Dermis microvascular lymphatic vessel endothelial cell (primary cell): ENCODE measurements at places on chromosomes 7 and 10. TPM values are rescaled to one million over a fixed set of nuclear protein-coding genes. Genes with fewer than 3 reads are reported as not detected.

DNA sequence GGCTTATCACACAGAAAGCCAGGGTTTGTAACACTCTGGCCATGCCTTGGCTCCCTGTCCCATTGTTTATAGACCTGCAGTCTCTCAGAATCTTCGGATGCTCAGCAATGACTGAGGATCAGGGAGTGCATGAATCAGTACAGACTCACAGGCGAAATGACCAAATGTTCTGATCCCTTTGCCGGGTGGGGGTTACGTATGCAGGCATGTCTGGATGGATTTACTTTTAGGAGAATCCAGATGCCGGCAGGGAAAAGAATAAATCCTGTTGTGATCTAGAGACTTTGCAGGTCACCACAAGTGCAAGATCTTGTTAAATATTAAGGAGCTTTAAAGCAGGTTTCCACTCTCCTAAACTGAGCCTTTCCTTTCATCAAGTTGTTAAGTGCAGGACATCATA lies 149.5 kb downstream of the SFMBT2 start:
- DNase-seq: no peak

- no peak for DNase-seq
These were observed 85.2 kb upstream of the INSIG1 start for GRCh38 chr7:155212301-155213015.

GRCh38 chr10:74333174-74333573 lies 182.2 kb downstream of the ADK start:
- DNase-seq: no peak

GRCh38 chr7:42344198-42344755 lies 107.3 kb upstream of the GLI3 start:
- DNase-seq: no peak

DNA sequence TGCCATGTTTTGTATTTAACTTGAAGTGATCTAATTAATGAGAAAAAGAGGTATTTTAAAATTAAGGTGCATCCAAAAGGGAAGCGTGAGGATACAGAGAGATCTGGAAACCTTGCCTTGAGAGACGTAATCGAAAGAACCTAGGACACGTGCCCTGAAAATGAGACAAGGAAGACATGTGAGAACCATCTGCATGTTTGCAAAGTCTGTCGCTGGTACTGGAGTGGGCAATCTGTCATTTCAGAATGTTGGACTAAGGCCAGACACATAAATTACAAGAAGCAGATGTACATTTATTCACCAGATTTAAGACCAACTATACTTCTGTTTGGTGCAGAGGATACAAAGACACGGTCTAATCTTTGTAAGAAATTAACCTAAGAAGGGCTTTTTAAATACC lies 9.2 kb downstream of the AGR2 start:
- DNase-seq: no peak

DNA sequence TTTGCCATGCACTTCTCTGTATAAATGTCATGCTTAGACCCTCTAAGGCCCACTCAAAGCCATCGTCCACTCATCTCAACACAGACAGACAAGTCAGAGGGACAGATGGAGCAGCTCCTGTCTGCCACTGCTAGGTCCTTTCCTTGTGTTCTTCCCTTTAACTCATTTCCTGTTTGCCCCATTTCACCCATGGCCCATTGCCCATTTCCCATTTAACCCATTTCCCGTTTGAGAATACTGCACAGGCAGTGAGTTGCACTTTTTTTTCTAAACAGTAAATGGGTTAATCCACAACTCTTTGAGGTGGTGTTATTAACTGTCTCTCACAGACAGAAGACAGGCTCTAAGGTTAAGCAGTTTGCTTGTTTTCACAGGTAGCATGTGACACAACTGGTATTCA lies 179.3 kb downstream of the NPSR1 start:
- no peak for DNase-seq

- peak; percentile 57 for DNase-seq
These were observed 30.0 kb upstream of the MSRB2 start for GRCh38 chr10:23065181-23065948.

DNA sequence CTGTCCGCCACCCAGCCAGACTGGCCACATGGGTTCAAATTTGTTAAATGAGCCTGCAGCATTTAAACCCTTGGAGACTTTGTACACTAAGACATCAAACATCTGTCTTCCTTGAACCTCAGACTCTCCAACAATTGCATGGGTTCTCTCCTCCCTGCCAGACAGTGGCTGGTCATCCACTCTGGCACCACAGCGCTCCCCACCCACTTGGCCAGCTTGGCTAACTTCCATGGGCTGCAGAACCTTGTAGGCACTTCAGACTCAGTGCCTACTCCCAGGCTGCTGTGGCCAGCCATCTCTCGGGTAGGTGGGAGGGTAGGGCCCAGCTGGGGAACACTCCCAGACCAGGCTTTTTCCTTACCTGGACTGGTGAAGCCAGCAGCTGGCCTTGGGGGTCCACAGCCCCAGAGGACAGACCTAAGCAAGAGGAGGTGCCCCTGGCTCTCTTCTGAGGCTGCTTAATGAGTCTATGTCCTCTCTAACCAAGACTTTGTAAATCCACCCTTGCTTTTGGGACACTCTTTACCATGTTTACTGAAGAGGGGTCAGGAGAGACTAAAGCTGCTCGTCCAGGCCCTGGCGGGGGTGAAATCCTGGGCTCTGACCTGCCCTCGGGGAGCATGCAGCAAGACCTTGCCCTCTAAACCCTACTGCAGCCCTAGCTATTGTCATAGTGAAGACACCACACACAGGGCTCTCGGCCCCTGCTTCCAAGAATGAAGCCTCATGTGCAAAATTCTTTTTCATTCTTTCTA lies 82.7 kb downstream of the ARHGAP22 start:
- no peak for DNase-seq

EBF3 gene
- 1.5 and 1.6 TPM in 2 replicates for total RNA-seq
